ENCODE measurements at places on chromosomes 2 and 18.

DNA sequence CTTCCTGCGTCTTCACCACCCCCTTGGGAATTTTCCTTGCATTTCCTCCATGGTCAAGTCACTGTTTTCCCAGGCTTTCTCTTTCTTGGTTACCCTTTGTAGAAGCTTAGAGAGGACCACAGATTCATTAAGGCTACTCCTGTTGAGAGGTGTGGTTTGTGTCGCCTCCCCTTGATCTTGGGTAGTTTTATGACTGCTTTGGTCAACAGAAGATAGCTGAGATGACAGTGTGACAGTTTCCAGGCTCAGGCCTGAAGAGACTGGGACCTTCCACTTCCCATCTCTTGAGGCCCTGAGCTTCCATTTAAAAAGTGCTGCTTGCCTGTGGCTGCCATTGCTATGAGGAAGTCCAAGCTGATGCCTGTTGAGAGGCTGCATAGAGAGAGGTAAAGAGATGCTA, 5.4 kb downstream of the ACOXL start:
- DNase-seq = no peak

- DNase-seq = no peak
These were observed 12.9 kb upstream of the TFPI start for GRCh38 chr2:187567126-187567525.

GRCh38 chr2:12107939-12108338, 361.5 kb downstream of the LPIN1 start:
- DNase-seq = no peak

GRCh38 chr18:35564795-35565453, 16.6 kb upstream of the GALNT1 start:
- DNase-seq = no peak

Data from CD4-positive, CD25-positive, alpha-beta regulatory T cell (primary cell).